Activated naive CD8-positive, alpha-beta T cell treated with anti-CD3 and anti-CD28 coated beads for 36 hours (primary cell): ENCODE measurements at places on chromosomes 13 and 19.
A peak's percentile ranks its signal among the peaks of the same experiment; 100 is the strongest.

GRCh38 chr13:43195551-43195950 lies 172.2 kb downstream of the DNAJC15 start:
- no peak for DNase-seq

DNA sequence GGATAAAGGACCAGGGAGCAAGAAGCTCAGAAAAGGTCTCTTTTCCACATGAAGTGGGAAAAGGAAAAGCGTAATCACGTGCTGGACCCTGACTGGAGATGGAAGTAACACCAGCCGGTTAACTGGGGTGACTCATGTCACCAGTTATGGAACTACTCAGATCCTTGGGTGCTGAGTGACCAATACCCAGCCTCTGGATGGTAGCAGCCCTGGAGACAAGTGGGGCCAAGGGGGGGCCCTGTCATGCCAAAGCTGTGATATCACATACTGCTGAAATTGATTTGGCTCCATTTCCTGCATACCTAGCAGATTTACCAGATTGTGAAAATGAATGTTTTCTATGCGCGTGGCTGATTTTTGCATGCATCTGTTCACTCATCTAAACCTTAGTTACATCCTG lies 158.9 kb downstream of the ZIC5 start:
- no peak for DNase-seq

GRCh38 chr13:65660731-65661130 lies 1569.4 kb downstream of the PCDH9 start:
- no peak for DNase-seq

- DNase-seq: no peak
Observed at GRCh38 chr13:57409121-57409520, 222.4 kb upstream of the PCDH17 start.

- DNase-seq: no peak
Observed at GRCh38 chr13:35478271-35479037, 2.0 kb upstream of the MAB21L1 start.

DNA sequence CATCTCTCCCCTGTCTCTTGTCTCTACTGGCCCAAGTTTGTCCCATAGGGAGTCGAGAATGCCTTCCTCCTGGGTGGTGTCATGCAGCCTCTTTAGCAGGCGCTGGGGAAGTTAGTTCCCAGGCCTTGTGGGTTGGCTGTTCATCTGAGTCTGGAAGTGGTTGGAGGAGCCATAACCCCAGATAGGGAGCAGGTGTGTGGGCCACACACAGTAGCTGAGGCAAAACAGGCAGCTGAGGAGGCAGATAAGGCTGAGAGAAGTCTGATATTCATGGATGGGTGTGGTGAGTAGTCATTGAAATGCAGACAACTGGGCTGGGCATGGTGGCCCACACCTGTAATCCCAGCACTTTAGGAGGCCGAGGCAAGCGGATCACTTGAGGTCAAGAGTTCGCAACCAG lies 40.9 kb upstream of the KPNA3 start:
- DNase-seq: no peak

- DNase-seq: peak; percentile 6
Observed at GRCh38 chr19:7292950-7293761, 1.1 kb downstream of the INSR start.

DNA sequence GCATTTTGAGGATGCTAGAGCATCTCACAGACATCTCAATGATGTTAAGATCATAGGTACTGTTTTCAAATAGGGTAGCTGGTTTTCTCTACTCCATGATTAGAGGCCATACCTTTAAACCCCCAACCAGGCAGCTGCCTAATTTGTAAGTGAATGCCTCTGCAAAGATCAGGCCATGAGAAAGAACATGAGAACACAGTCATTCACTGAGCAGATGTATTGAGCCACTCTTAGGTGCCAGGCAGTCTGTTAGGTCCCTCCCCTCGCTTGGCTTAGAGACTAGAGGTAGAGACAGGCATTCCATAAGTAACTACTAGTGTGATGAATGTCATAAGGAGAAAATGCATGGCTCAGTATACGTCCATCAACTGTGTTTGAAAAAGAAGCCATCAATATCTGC lies 410.0 kb downstream of the FGF9 start:
- DNase-seq: no peak

DNA sequence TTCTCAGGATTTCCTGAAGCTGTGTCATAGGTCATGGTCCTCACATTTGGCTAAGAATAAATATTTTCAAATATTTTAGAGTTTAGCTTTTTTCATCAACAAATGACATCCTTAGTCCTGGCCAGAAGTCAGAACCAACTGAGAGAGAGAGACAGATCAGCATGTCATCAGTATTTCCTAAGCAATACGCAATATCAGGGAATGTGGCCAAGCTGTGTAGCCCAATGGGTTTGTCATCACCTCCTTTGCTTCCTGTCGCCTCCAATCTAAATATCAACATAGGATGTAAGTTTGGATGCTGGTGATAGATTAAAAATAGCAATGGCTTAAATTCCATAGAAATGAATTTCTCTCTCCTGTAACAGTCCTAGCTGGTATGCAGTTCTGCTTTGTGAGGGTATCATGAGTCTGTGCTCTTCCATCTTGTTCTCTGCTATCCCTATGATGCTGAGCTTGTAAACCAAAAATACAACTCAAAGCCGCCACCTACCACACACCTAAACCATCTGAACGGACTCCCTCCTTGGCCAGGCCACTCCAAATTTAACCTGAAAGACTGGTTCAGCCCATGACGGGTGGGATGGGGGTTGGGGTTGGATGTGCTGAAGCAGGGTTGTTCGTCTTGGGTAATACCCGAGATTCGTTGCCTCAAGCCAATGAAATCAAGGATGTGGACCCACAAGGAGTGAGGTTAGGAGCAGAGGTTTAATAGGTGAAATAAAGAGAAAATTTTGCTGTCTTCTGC lies 10.0 kb upstream of the IGSF23 start:
- DNase-seq: no peak

- no peak for DNase-seq
Observed at GRCh38 chr13:58376349-58376748, 744.8 kb downstream of the PCDH17 start.

DNA sequence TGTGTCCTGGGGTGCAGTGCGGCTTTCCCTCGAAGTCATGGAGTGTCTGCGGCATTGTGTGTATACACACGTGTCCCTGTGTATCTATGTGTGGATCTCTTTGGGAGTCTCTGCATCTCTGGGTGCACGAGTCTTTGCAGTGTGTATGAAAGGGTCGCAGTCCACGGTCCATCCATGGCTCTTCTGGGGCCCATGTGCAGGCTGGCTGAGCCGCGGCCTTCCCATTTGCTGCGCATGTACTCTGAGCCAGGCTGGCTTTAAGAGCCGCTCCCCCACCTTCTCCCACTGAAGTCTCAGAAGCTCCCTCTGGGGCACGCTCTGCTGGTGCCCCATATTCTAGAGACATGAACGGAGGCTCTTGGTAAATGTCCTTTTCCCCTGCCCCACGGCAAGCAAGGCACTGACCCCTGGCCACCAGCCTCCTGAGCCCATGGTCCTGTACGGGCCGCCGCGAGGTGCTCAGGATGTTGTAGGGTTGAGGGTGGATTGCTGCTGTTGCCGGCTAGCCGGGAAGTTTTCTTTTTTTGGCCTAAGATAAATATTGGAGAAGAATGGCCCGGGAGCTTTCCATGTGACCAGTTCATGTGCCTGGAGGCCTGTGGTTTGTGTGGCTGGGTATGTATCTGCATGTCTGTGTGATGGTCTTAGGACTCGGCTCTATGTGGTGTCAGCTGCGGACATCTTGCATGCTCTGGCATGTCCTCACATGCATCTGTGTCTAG lies 31.9 kb downstream of the PAK4 start:
- DNase-seq: no peak

- DNase-seq: no peak
Observed at GRCh38 chr13:102191951-102192502, 209.8 kb downstream of the FGF14 start.

- peak; percentile 75 for DNase-seq
Observed at GRCh38 chr19:6481541-6482342, at the start of gene DENND1C. TSS of gene DENND1C (minus strand) at chr19:6481787. CDS start at chr19:6481695, 92 bp downstream.

DNA sequence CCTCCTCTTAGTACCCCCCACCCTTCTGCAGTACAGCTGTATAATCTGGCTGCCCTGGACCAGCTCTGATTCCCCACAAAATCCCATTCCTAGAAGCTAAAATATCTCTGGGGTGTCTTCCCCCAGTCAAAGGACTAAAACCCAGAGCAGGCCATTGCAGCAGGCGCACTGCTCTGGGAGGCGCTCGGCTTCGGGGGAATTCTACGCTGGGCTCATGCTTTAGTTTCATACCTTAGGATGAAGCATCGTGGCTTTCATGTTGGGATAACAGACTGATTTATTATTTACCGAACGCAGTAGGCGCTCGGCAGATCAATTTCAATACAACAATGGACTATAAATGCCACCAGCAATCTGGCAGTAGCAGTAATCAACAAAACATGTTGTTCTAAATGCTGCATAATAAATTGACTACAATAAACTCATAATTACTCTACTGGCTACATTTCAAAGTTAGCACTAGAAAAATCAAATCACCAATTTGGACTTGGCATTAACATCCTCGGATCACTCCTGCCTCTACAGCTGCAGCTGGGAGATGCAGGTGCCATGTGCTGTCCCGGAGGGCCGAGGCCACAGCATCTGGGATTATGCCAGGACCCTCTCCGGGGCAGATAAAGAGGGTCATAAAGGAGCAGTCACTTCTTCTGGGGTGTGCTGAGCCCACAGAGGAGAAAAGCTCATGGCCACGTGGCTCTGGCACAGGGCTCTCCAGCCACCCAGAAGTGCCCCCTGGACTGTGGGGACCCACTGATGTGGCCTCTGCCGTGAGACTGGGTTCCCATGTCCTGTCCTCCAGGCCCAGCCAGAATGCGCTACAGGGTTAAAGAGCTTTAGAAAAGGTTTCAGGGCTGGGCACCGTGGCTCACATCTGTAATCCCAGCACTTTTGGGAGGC lies 35.3 kb downstream of the CEBPG start:
- no peak for DNase-seq

DNA sequence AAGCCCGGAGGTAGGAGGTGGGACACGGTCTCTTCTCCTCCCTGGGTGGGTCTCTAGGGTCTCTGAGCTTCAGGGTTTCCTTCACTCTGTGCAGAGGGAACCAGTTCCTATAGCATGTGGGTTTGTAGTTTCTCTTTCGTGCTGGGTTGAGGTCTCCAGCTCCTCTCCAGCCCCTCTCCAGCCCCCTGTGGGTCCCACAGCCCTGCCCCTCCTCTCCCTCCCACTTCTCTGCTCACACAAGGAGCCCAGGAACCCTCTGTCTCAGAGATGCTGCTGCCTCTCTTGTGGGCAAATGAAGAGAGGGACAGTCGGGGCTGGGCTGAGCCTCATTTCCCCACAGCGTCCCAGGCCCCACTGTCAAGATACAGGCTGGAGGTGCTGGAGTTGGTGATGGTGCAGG lies 1.4 kb downstream of the SIGLEC7 start:
- no peak for DNase-seq

GRCh38 chr13:47478985-47479384 lies 522.1 kb downstream of the SUCLA2 start:
- DNase-seq: no peak

GRCh38 chr13:66329988-66330451 lies 900.1 kb downstream of the PCDH9 start:
- no peak for DNase-seq

- no peak for DNase-seq
Observed at GRCh38 chr13:79126706-79127105, 279.3 kb downstream of the RBM26 start.

GRCh38 chr19:15379999-15380647 lies 536 bp upstream of the AKAP8 start:
- no peak for DNase-seq

DNA sequence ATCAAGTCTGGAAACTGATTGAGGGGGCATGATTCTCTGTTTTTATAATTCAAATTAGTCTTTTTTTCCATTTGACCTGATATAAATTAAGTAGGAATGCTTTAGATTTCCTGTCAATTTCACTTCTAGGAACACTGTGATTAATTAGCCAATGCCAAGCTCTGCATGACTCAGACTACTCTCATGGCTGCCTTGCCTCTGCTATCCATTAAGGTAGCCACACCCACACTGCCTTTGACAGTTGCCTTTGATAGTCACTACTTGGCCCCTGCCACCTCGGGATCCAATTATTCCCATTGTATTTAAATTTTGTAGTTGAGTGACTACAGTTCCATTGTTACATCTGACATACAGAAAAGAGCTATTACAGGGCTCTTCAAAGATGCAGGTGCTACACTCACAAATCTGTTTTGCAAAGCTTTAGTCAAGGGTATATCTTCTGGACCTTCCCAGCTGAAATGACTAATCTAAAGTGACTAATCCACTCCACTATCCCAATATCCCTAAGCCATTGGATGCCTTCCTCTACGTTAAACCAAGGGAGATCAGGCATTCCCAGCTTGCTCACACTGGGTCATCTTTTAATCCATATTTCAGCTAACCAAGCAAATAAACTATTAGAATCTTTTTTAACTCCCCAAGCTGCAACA lies 1193.1 kb upstream of the MIR17HG start:
- DNase-seq: no peak

DNA sequence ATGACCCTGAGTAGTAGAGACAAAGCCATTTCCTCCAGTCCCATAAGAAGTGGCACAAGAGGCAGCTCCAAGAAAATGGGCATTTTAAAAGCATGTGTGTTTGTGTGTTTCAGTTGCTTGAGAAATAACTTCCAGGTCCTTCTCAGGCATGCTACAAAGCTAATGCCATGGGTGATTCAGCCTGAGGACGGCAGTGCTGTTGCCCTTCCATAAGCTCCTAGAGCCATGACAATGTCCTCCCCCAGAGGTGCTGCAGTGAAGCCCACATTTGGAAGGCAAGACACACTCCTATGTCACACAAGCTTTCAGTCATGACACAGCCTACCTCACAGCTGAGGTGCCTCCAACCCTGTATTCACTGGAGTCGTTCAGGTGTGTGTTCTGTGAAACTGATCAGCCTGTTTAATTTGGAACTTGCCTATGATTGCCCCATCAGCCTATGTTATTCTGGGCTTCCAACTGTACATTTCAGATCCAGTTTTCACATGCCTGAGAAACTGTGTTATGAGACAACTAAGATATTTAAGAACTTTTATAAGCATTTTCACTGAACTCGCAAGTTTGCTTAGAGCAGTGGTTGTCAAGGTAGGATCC lies 213.6 kb downstream of the FOXO1 start:
- no peak for DNase-seq

- peak; percentile 86 for DNase-seq
Observed at GRCh38 chr19:13155472-13156359, 5.5 kb downstream of the IER2 start.

DNA sequence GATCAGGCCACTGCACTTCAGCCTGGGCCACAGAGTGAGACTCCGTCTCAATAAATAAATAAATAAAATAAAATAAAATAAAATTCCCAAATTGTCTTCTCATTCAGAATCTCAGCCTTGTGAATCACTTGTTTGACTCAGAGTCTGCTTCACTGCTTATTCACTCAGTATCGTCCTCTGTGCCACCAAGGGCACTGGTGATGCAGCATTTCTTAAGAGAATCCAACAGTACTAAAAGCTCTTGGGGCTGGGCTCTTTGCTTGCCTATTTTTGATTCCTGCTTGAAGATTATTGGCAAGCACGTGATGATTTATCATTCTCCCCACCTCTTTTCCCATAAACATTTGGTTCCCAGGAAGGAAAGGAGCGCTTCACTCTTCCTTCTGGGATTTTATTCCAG lies 54.8 kb upstream of the HMGB1 start:
- DNase-seq: no peak
